ENCODE measurements at places on chromosomes 2 and 18. TPM values are rescaled to one million over a fixed set of nuclear protein-coding genes. Genes with fewer than 3 reads are reported as not detected.

Gene TSPYL6
- not detected for total RNA-seq

DNA sequence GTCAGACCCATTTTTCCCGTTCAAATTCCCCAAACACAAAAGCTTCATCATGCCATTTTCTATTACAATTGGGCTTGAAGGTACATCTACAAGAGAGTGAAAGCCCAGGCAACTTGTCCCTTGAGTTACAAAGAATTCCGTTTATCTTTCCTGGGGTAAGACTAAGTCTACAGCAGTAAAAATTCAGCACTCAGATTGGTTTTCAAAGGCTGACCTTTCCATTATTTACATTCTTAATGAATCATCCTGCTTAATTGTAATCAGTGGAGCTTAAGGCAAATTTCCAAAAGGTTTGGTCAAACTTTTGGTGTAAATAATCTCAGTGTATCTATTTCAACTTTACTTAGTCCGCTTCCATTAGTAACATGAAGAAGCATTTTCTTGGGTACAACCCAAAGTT lies 33.4 kb upstream of the ST3GAL5 start:
- no peak for DNase-seq

- no peak for DNase-seq
Observed at GRCh38 chr2:24228470-24228869, 53.6 kb downstream of the FAM228A start.

GRCh38 chr2:133602538-133602937 lies 34.3 kb upstream of the NCKAP5 start:
- DNase-seq, result no peak

- peak; percentile 37 for DNase-seq
Observed at GRCh38 chr2:134189009-134189720, 64.7 kb upstream of the MGAT5 start.
